ENCODE measurements at places on chromosomes 1 and 21.

GRCh38 chr21:15744926-15745325 lies 15.1 kb downstream of the USP25 start:
- no peak for DNase-seq

GRCh38 chr1:18918417-18918816 lies 16.1 kb upstream of the ALDH4A1 start:
- DNase-seq, result no peak

- peak; percentile 86 for DNase-seq
Observed at GRCh38 chr21:15064576-15065391, at the start of gene NRIP1. TSS of gene NRIP1 (minus strand) at chr21:15065000. CDS start at chr21:14968192, 96,808 bp downstream.

DNA sequence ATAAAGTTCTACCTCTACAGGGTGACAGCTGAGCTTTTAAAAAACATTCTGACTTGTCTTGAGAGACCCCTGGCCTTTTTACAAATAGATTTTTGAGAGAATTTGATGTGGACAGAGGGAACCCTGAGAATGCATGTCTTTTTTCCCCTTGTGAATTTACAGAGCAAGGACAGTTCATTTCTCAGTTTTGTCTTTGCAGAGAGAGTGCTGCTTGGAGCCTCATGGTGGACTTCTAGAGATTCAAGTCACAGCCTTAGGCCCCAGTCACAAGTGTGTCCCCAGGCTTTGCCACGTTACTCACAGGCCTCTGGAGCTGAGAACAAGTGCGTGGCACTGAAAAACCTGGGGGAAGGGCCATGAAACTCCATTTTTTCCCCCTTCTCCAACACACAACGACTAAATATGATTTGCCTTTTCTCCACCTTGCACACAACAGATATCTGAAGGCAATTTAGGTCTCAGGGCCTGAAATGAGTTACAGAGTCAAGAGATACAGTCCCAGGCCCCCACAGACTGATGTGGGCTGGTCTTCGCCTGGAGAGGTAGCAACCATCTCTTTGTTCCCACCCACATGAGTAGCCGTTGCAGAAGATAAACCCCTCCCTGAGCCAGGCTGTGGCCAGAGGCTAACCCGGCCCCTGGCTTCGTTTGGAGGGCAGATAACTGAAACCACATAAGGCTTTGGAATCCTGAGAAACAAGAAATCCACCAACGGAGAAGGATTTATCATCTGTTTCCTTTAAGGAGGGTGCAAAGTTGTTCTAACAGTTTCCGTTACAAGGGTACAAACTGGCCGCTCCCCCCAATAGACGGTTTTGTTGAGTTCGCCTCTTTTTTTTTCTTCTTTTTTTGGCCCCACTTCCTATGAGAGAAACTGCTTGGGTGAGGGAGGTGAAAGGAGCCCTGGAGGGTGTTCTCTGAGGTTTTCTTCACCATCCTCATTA lies 1.0 kb upstream of the PIGV start:
- peak; percentile 79 for DNase-seq

Data from trophoblast cell (in vitro differentiated cells and primary cell).